Hypothalamus (tissue), 51 donors: ENCODE measurements at places on chromosomes 3 and 15.

DNA sequence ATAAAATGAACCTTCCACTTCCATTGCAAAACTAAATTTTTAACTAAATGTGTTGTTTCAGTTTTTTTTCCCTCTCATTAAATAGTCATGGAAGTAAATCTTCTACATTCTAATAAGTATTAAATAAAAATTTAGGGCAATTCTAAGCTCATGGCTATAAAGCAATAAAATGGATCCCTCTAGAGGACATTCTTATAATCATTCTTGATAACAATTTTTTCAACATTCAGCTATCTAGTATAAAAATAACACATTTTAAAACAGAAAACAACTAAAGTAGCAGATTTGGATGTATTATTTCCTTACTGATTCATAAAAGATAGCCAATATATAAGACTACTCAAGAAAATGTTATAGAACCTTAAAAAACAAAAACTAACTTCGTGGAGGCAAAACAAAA, 393.1 kb downstream of the PLOD2 start:
- no peak for DNase-seq

DNA sequence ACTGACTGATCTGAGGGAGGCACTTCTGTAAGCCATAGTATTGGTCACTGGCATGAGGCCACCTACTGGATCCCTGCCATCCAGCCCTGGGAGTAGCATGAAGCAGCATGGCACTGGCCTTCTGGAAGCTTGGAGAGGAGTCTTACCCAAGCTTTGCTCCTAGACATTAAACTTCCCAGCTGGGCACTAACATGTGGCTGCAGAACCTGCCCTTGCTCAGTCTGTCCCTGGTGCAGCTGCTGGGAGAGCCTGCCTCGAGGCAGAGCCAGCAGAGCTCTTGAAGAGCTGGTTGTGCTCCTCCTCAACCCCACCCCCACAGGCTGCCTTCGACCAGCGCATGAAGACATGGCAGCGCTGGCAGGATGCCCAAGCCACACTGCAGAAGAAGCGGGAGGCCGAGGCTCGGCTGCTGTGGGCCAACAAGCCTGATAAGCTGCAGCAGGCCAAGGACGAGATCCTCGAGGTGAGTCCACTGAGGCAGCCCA, 17.1 kb upstream of the SNX22 start:
- DNase-seq = peak; percentile 69

DNA sequence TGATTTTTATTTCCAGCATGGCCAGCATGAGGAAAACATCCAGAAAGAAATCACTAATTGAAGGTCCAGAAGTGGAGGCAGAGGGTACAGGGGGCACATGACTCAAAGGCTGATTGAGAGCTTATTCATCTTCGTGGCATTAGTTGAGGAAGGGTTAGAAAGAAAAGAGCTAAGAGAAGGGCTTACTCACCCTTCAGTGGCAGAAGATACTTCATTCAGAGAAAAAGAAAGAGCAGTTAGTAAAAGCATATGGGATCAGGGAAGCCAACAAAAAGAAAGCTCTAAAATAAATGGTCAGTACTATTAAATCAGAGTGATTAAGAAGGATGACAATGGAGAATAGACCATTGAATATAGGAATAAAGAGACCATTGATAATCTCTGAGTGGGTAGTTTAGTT, 25.2 kb downstream of the GAP43 start:
- DNase-seq = no peak

DNA sequence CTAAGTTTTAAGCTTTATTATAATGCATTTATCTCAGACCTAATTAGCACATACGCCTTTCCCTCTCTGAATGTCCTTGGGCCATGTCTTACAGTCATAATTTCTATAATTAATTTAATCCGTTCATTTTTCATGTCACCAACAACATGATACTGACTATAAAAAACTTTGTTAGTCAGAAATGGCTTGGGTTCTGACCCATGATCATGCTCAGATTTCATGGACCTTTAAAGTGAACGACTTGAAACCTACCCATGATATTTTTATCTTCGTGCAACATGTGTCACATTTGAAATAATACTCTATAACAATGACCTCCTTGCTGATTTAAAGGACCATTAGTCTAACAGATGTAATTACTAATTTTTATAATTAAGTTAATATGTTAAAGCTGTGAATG, 1033.8 kb downstream of the DIPK2A start:
- DNase-seq = no peak

- no peak for DNase-seq
Measured at GRCh38 chr3:4606911-4607310, 113.8 kb downstream of the ITPR1 start.

DNA sequence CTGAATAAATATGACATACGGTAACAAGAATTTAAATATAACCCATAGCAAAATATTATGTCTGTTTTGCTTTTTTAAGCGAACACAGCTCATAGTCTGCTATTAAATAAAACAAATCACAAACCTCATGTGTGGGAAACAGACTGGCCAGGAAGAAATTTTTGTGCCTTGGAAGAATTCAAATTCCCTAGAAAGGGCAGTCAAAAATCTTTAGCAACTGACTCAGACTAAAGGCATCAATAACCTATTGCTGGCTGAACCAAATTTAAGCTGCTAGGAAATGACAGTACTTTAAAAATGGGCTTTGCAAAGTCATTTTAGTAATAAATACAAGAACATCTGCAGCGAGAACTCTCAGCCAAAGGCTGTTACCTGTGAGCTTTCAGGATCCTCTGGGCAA, 151.4 kb downstream of the PLD1 start:
- DNase-seq = no peak

- DNase-seq = no peak
Measured at GRCh38 chr15:67202991-67203390, 51.5 kb downstream of the AAGAB start.

DNA sequence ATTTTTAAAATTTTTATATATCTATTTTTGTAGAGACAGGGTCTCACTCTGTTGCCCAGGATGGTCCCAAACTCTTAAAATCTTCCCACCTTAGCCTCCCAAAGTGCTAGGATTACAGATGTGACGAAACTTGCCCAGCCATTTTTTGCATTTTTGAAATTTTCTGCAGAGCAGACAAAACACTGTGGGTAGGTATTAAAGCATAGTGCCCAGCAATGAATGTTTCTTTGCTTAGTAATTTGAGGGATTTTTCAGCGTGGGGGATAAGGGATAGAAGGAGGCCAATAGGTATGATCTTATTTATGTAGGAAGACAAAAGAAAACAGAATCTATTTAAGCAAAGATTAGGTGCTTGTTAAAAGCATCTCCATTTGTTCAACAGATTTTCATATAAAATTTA, 446.8 kb upstream of the DPH6 start:
- DNase-seq = no peak

DNA sequence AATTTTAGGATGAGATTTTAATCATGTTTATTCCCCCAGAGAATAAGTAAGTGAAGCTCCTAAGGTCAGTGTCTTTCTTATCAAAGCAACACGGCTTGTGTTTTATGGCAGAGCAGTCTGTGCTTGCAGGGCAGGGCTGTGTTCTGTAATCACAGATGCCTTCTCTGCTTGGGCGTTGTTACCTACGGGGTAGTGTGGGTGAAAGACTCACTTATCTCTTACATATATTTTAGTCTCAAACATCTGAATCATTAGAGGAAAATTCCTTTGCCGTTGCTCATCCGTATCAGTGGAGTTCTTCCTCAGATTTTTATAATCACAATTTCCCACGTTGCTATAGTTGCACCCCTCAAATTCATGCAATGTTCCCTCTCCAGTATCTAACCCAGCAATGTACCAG, 271.7 kb upstream of the MEIS2 start:
- no peak for DNase-seq

GRCh38 chr15:59298225-59298853, 74.3 kb downstream of the MYO1E start:
- no peak for DNase-seq

DNA sequence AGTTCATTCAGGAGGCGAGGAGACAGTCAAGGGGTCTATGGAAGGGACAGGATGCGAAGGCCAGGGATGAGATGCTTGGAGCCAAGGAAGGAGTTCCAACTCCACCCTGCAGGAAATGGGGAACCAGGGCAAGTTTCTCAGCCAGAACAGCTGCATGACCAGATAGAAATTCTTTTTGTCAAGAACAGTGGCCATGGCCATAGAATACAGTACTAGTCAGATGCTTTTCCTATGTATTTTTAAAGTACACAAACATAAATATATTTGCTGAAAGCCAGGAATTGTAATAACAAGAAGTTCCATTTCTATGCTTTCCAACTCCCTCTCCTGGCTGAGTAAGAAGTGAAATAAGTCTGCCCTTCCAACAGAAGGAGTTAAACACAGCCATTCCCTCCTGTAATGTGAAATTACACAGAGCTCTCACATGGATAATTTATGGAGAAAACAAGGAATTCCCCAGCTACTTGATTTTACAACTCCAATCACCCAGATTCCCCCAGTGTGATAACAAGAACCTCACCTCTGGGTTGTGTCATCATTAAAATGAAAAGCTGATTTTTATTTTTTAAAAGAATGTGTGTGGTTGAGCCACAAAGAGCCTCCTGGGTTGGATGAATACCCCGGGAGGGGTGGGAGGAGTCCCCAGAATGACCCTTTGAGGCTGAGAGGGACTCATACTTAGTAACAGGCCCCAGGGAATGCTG, 124.6 kb upstream of the ARHGEF3 start:
- no peak for DNase-seq

GRCh38 chr15:33396475-33396874, 85.7 kb downstream of the RYR3 start:
- no peak for DNase-seq

DNA sequence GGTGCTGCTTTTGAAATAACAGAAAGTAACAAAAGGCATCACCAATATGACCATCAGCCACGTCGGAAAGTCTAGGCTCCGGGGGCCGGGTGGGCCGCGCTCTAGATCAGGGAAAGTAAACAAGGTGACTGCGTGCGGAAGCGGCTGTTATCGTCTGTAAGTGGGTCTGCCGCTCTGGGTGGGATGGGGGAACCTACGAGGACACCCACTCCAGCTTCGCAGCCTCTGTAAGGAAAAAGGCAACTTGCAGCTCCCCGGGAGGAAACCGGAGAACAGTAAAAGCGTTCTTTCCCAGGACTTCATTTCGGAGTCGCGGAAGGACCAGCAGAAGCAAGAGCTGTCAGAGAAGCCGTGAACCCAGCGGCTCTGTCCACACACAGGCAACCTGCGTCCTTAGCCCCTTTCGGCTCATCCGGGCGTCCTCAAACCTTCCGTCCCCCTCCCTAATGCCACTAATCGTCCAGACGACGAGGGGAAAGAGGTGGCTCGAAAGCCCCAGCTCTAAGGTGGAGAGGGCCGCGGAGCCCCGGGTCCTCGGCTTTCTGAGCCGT, 461 bp downstream of the XRN1 start:
- DNase-seq = peak; percentile 35

- no peak for DNase-seq
Measured at GRCh38 chr3:124705552-124705951, 24.7 kb upstream of the UMPS start.

DNA sequence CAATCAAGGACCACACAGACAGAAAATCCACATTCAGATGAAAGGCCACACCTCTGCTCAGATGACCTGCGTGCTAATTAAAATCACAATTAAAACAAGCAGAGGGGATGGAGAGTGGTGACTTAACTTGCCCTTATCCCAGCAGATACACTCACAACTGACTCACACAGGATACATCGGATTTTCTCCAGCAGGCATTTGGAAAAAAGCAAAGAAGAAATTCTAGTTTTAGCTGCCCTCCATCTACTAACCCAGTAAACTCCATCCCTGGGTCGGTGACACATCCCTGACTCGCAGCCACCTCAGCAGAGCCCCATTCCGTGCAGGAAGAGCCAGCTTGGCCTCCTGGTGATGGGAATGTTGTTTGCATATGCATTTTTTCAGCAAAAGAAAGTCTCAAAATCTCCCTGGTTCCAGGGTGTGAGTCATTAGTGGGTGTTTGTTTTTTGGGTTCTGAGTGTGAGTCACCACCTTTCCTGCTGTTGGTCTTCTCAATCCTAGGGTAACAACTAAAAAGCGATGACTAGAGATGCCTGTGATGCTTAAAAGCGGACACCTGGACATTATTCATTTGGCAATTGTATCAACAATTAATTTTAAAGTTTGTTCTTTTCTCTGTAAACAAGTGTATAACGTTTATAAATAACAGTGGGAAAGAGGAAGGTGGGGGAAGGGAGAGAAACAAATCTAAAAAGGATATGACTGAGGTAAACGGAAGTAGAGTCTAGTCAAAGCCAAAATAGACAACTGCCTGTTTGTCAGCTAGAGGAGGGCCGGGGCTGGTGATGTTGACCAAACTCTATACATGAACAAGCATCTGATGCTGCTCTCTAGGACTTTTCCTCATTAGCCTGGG, 49.8 kb upstream of the SLC4A7 start:
- peak; percentile 18 for DNase-seq

DNA sequence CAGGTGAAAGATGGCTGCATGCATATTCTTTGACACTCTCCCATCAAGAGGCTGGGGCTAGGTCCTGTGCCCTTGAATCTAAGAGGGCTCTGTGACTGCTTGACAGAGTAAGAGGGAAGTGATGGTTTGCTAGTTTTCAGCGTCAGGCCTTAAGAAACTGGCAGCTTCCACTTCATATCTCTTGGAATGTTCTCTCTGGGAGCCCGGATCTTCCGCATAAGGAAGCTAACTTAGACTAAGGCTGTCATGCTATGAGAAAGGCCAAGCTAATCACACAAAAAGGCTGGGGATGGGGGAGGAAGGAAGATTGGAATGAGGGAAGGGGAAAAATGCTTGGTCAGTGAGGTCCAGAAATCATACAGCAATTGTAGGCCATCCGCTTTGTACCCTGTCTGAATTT, 50.0 kb downstream of the MB21D2 start:
- no peak for DNase-seq

DNA sequence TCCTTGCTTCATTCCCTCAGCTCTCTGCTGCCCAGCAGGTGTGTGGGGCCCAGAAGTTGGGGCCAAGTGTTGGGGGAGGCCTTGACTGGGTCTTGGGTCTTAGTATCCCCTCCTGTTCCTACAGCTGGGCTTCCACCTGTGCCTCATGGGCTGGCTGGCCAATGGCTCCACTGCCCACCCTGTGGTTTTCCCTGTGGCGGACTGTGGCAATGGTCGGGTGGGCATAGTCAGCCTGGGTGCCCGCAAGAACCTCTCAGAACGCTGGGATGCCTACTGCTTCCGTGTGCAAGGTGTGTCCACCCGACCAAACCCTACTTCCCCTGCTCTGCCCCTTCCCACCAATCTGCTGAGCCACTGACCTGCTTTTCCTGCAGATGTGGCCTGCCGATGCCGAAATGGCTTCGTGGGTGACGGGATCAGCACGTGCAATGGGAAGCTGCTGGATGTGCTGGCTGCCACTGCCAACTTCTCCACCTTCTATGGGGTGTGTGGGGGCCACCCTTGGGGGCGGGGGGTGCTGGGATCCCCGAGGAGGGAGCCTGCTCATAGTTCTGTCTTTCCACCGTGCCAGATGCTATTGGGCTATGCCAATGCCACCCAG, 10.9 kb downstream of the NT5DC2 start:
- DNase-seq = no peak
